COR-L47 (cell line): ENCODE measurements at places on chromosomes 6 and 20.

- no peak for DNase-seq
Observed at GRCh38 chr6:150298030-150298380, 70.8 kb upstream of the IYD start.

GRCh38 chr6:167295495-167296292, 4.6 kb downstream of the UNC93A start:
- DNase-seq = no peak

DNA sequence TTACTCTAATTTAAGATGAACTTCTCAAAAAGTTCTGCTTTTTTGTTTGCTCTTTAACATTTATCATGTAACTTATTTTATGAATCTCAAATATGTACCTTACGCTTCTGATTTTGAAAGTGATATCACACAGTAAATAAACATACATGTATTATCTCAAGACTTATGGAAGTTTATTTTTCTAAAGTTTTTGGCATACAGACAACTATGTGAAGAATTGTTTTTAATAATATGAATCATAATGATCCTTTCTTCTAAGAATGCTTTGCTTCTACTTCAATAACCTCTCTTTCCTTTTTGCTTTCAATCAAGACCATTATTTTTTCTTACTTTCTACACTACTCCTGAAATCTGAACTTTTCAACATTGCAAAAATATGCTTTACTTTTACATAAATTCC, 816.4 kb downstream of the EYS start:
- DNase-seq = no peak

- DNase-seq = no peak
Observed at GRCh38 chr6:76453270-76453669, 380.8 kb upstream of the IMPG1 start.

DNA sequence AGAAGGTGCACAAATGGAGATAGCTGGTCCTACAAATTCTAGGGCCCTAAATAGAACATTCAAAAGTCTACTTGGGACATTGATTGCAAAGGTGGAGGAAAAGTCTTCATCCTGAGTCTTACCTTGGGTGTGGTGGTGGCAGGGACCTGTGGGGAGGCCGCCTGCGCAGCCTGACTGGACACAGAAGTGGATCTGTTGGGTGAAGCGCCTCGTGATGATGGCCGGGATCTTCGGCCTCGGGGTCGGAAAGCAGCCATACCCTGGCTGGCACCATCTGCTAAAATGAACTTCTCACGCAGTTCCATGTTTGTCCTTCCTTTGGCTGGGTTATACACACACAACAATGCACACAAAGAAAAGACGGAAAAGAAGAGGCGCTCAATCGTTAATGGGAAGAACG, 179.2 kb downstream of the DST start:
- DNase-seq = no peak

DNA sequence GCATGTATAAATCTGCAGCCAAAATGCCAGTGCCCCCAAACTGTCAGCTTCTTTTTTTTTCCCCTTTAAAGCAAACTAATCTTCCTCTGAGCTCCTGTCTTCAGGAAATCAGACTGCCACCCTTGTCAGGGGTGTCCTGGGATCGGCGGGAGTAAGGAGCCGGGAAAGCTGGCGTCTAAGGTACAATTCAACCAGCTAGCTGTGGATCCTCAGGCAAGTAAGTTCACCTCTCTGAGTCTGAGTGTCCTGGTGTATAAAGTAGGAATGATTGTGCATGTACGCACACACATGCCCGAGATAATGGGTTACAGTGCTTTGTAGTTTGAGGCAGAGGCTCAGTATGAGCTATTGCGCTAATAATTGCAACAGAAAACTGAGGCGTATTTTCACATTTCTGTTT, 98.3 kb downstream of the ANKRD60 start:
- DNase-seq = no peak

DNA sequence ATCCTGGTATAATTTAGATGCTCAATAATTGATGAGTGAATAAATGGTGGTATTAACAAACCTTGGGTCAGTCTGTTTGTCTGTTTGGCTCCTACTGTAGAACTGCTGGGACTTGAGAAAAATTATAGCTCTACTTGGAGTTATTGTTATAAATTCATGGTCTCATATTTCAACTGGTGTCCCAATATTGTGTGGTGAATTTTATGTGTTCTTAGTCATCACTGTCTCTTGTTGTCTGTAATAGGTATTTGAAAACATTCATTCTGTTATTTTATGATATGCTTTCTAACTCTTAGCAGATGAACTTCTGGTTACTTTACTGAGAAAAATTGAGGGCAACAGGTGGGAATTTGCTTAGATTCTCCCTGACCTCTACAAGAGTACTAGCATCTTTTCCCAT, 221.4 kb downstream of the CDKAL1 start:
- DNase-seq = no peak

GRCh38 chr6:130796313-130796905, 30.8 kb upstream of the SMLR1 start:
- DNase-seq = peak; percentile 39

DNA sequence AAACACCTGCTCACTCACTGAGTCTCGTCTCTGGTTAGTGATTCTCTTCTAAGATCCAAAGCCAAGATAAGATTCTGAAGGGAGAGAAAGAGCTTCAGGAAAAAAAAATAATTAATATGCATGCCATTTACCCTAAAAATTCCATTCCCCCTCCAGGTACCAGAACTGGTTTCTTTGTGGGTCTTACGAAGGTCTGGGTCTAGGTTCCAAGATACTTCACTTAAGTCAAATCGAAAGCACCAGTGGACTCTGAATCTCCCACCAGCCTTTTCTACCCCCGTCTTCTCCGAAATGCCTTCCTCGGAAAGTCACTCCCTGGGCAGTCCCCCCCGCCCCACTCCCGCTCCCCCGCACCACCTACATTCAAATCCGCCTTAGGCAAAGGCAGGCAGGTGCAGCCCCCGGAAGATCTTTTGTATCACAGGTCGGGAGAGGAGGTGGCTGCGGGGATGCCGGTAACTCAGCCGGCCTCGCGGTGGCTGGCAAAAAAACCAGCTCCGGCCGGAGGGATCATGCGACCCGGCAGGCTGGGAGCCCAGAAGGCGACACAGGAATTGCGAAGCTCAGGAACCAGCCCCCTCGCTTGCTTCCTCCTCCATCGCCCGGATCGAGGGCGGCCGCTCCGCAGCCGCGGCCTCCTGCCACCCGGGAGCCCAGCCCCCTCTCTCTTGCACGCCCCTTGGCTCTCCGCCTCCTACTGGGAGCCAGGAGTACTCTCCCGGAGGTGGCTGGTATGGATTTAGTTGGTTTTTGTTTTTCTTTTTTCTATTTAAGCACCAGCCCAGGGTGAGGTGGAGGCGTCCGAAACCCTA, at the start of gene BCL2L1:
Gene BCL2L1, minus strand, starts transcription at position 612 of the 812 bp plus-strand sequence. CDS start 650 bp downstream, outside the sequence.
- peak; percentile 72 for DNase-seq

DNA sequence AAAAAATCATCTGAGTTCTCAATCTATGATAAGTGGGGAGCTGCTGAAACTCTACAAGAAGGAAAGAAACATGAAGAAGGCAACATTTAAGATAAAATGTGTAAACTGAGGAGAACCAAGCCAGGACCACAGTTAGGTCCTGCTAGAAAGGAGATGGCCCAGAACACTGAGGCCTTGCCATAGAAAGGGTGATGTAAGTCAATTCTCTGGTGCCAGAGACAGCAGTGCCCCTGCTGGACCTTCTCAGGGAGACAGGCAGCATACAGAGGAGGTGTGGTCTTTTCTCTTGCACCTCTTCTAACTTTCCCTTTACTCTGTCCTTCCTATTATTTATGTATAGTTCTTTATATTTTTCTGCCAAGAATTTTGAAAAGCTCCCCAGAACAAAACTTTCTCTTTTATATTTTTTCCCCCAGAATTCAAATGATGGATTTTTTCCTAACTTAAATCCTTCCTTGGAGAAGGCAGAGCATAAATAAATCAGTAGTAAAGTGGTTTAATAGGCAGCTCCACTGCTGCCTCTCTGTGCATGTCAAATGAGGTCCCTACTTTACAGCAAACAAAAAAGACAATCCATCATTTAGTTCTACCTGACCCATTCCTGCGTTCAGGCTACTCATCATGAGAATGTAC, 9.0 kb downstream of the UQCC2 start:
- DNase-seq = peak; percentile 12

GRCh38 chr6:169960521-169960885, 209.1 kb downstream of the ERMARD start:
- DNase-seq = no peak

DNA sequence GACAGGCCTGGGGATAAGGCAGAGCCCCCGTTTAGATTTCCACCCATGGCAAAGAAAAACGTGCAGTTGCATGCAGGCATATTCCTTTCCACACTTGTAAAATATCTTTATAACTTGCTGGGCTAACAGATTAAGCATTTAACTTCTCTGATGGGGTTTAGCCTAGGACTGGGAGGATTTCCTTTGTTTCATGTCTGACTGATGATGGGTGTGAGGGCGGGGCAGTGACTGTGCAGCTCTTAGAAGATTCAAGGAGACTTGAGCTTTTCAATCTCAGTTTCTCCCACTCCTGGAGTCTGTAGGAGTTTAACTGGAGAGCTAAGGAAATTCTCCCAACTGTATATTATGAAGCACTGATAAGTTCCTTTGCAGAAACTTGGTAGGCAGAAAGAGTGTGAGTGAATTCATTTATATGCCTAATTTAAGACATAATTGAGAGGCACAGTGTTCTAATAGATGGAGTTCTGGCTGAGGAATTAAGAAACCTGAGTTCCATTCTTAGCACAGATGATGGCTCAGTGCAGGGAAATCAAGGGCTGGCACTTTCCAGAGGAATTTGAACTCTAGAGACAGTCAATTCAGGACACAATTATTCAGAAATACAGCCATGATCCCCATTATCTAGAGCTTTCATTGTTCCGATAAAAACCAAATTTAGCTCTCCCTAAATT, 214.6 kb upstream of the CNR1 start:
- DNase-seq = no peak

DNA sequence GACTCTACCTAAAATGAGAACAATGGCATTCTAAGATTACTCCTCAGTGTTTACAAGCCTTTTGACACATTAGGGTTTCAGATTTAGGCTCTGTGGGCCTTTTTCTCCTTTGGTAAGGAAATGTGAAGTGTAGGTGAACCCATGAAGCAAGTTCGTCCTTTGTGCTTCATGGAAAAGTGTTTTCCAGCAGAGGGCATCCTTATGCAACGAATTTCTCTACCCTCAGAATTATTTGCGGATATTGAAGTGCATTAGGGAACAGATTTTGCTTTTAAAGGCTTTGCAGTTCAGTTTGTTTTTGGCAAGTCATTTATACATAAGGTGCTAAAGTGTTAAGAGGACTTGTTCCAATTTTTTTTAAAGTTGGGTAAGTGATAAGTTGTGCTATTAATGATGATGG, 55.7 kb upstream of the FERMT1 start:
- peak; percentile 45 for DNase-seq

GRCh38 chr6:164859816-164860215, 449.6 kb downstream of the C6orf118 start:
- DNase-seq = no peak

DNA sequence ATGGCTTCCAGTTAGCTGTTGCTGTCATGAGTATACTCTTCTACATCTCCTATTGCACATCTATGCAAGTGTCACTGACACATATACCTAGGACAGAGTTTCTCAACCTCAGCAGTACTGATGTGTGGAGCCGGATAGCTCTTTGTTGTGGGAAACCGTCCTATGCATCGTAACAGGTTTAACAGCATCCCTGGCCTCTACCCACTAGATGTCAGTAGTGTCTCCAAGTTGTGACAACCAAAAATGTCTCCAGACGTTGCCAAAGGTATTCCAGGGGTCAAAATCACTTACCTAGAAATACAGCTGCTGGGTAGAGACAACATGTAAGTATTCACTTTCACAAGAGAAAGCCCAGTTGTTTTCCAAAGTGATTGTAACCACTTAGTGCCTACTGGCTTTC, 637.6 kb downstream of the RNF144B start:
- peak; percentile 70 for DNase-seq

- DNase-seq = peak; percentile 54
Observed at GRCh38 chr6:14784596-14785492, 461.0 kb upstream of the JARID2 start.

GRCh38 chr20:9359561-9360308, 154.7 kb upstream of the LAMP5 start:
- peak; percentile 49 for DNase-seq

DNA sequence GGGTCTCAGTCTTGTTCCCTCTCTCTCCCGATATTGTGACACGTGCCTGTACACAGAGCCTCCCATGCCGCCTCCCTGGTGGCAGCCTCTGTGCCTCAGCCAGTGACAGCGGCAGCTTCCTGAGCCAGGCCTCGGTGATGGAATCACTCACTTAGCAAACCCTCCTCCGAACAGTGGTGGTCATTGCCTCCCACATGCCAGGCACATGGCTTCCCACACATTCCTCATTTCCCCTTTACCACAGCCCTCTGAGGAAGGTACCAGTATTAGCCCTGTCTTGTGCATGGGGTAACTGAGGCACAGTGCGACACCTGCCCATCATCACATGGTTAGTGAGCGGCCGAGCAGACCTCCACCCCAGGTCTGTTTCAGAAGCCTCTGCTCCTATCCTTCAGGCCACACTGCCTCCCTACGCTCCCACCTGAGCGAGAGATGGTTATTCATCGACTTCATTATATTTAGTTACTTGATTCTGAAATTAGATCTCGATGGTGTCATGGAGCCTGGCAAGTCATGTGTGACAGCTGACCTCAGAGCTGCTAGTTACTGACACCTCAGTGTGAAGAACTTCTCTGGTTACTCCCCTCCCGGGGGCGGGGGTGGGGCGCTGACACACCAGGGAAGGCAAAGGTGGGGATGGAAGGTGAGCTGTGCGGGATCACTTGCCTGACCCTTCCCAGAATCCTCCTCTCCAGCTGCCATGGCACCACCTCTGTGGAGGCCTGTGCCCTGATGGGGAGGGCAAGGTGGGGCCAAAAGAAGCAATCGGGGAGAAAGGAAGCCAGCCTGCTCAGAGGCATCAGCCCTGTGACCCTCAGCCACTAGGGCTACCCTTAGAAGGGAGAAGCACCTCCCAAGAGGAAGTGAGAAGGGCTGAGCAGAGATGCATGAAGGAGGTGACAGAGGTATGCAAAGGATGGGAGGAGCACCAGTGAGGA, 17.9 kb downstream of the MDGA1 start:
- no peak for DNase-seq

DNA sequence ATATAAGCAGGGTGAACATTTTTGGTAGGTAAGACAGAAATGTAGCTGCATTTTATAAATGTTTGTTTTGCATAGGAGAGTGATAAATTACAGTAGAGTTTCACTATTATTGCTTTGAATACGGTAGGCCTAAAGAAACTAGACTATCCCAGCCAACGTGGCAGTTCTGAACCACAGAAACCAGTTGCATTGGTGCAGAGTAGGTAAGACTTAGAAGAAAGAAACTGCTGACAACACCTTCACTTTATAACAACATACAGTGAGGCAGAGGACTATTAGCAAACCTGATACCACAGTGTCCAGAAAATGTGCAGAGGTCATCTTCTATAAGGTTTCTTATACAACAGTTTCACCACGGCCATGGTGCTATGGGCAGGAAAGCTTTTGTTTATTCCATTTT, 566.1 kb downstream of the KIF16B start:
- DNase-seq = no peak

GRCh38 chr20:23446505-23446904, 6.2 kb downstream of the CST11 start:
- peak; percentile 58 for DNase-seq

GRCh38 chr6:112307707-112308106, 39.4 kb upstream of the RFPL4B start:
- no peak for DNase-seq
